Dorsolateral prefrontal cortex (tissue), 122 donors: ENCODE measurements at places on chromosomes 11 and 22.

- no peak for DNase-seq
Observed at GRCh38 chr22:27723708-27724107, 77.8 kb downstream of the MN1 start.

GRCh38 chr11:575313-575995 lies 816 bp upstream of the PHRF1 start:
- no peak for DNase-seq

DNA sequence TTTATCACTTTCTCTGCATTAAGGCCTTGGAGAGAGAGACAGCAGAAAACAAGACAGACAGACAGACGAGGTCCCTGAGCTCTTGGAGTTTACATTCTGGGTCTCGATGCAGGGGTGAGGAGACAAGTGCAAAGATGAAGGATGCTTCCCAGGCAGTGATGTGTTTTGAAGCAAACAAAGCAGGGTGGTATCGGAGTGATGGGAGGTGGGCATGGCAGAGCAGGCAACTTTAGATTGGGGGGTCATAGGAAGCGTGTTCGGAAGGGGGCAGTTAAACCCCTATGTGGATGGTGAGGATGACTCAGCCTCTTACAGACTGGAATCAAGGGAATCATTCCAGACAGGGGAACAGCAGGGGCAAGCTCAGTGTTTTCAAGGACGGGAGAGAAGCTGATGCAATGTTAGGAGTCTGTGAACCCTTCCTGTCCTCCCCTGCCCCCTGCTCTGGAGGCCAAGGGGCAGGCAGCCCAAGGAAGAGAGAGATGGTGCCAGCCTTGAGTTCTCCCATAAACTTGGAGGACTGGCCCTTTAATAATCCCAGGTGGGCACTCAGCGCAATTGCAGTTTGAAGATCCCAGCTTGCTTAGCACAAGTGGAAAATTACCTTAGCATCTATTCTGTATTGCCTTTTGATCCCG lies 180.2 kb downstream of the CHST1 start:
- no peak for DNase-seq

- DNase-seq, result no peak
Observed at GRCh38 chr11:103727262-103727661, 309.2 kb upstream of the DDI1 start.
